Stimulated activated CD4-positive, alpha-beta T cell treated with anti-CD3 and anti-CD28 coated beads, Interleukin-1b, Interleukin-23, amount 100 ng/mL, for 48 hours (primary cell): ENCODE measurements at places on chromosomes 3 and 15.

GRCh38 chr3:14921811-14922705 is 25.3 kb upstream of the NR2C2 start:
- no peak for DNase-seq

DNA sequence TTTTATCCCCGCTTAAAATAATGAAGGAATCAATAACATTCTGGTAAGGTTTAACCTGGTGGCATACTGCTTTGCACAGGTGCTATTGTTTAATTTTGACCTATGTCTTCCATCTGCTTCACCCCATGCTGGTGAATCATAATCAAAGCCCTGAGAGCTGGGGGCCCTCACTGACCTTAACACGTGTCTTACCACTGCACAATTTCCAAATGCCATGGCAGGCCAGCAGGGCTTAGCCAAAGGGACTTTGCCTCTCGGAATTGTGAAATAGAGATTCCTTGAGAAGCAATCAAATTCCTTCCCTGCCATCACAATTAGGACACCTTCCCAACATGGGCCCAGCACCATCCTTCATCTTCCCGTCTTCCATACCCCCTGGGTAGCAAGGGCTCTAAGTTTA is 242.6 kb upstream of the THBS1 start:
- no peak for DNase-seq

DNA sequence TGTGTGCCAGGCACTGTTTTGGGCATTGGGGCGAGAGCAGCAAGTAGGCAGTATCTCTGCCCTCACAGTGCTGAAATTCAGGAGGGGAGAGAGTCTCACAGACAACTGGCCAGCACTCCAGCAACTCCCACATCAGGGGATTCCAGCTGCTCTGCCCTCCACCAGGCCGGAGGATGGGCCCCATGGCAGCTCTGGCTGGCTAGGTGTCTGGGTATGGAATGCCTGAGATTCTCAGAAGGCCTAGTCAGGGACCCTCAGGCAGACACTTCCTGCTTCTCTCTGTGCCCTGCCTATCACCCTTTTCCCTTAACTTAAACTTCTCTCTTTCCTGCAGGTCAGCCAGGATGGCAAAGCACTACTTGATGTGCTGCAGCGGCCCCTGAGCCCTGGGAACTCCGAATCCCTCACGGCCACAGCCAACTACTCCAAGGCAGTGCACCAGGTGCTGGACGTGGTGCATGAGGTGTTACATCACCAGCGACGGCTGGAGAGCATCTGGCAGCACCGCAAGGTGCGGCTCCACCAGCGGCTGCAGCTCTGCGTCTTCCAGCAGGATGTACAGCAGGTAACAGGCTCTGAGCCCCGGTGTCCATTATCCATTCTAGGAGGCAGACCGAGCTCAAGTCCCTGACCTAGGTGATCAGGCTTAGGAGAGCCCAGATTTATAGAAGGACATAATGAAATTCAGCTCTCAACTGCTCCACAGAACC is 342.2 kb upstream of the ROPN1 start:
- DNase-seq = no peak

DNA sequence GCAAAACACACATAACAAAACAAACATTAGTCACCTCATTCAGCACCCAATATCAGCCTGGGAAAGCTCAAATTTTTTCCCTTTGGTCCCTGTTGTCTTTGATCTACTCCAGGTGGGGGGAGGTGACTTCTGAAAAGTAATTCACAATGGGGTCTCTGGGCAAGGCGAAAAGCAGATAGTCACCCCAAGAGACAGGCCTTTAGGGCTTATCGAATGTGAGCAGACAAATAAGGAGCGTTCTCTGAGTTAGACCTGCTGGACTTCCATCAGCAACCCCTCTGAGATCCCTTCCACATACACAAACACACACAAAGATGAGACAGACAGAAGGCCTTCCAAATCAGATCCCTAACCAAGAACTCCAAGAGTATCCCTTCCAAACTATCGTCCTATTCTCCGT is 171.0 kb upstream of the SMAD3 start:
- DNase-seq = no peak

- no peak for DNase-seq
These were observed 470.4 kb upstream of the ROBO1 start for GRCh38 chr3:80238152-80238551.

- DNase-seq = no peak
These were observed 8.7 kb downstream of the ZBTB47 start for GRCh38 chr3:42662037-42662812.

- DNase-seq = no peak
These were observed 38.6 kb upstream of the HES1 start for GRCh38 chr3:194097141-194097882.

- no peak for DNase-seq
These were observed 390.3 kb downstream of the GABRB3 start for GRCh38 chr15:26382444-26383072.

GRCh38 chr3:72629191-72629631 is 219.0 kb downstream of the SHQ1 start:
- DNase-seq = no peak

DNA sequence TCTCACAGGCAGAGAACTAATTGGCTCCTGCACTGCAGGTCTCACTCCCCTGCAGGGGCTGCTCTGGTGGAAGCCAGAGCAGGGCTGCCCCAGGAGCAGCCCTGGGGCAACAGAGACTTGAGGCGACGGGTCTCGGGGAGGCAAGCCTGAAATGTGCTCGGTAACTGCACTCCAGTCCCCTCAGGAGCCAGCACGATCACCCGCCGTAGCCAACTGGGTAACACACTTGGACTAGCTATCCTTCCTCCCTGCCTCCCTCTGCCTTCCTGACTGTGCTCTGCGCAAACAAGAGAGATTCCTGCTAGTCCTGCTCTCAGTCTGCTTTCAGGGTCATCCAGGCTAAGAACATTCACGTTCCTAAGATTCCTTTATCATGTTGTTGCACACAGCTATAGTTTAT is 140.7 kb upstream of the NSMCE3 start:
- DNase-seq = no peak

- peak; percentile 55 for DNase-seq
These were observed 144.4 kb downstream of the DNAJB8 start for GRCh38 chr3:128322030-128323022.

DNA sequence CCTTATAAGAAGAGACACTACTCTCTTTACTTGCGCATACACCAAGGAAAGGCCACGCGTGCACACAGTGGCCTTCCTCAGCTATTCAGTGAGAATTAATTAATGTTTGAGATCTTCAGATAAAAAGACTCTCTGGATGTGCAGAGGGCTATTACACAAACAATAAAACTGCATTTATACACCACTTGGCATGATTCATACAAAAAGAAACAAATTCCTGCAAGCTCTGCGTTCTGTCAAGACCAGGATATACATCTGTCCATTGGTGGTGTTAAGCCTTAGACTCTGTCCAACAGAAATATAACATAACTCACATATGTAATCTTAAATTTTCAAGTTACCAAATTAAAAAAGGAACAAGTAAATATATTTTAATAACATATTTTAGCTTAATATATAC is 55.2 kb upstream of the TSC22D2 start:
- no peak for DNase-seq

- no peak for DNase-seq
These were observed 2.2 kb downstream of the POLG start for GRCh38 chr15:89332446-89332845.

- DNase-seq = no peak
These were observed 11.6 kb downstream of the TSEN2 start for GRCh38 chr3:12495749-12496452.

DNA sequence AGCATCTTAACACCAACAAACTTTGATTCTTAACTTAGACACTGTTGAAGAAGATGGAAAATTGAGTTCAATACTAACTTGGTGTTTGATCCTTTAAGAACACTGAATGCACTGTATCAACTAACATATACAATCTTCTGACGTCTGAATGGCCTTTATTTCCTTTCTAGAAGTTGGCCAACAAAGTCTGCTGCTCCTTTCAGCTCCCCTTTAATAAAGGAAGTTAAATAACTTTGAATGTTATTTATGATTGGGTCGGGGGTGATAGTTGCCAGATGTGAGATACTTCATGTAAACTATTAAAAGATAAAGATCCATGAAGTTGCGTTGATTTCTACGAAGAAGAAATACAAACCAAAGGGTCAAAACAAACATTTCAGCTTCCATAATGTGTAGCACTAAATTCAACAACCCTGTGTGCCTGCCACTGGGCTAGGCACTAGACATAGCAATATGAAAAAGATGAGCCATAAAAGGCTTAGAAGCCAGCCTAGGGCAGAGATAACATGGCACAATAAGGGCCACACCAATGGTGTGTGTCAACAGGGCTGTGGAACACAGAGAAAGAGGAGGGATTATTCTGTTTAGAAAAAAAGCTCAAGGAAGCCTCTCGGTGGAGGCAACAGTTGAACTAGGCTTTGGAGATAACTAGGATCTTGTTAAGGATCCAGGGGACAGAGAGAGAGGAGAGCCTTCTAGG is 337.8 kb downstream of the MECOM start:
- no peak for DNase-seq

DNA sequence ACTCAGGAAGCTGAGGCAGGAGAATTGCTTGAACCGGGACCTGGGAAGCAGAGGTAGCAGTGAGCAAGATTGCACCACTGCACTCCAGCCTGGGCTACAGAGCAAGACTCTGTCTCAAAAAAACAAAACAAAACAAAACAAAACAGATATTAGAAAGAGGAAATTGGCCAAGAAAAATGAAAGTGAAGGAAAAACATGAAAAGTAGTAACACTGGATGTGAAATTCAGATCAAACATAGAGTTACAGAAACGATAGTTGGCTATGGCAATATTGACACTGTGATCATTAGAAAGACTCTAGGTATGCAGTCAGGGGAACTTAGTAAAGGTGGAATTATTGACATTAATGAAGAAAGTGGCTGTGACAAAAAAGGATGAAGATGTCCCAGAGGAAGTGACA is 13.2 kb upstream of the TIPARP start:
- no peak for DNase-seq

GRCh38 chr3:4817128-4817527 is 162.1 kb upstream of the BHLHE40 start:
- no peak for DNase-seq

DNA sequence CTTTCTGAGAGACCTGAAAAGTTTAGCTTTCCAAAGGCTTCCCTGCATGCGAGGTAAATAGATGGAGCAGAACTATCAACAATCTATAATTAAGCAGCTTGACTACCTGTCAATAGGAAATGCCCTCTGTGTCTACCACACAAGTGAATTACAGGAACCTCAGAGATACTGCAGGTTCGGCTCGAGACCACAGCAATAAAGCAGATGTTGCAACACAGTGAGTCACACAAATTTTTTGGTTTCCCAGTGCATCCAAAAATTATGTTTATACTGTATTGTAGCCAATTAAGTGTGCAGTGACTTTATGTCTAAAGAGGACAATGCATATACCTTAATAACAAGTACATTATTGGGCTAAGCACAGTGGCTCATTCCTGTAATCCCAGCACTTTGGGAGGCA is 252.0 kb downstream of the UBE2E2 start:
- DNase-seq = no peak

DNA sequence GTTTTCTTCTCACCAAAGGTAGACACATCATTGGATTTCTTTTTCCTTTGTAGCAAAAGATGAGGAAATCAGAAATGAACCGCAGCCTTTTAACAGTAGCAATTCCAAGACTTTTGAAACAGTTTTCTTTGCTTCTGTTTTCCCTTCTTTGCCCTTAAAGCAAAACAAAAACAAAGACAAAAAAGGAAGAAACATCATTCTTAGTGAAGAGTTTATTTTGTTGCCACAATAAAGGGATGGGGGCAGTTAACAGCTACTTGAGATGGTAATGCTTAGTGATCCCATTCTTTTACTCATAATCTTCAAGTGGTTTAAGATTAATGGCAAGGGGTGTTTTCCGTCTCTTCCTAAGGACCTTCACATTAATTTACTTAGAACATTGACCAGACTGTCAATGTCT is 218.8 kb downstream of the MEIS2 start:
- no peak for DNase-seq

DNA sequence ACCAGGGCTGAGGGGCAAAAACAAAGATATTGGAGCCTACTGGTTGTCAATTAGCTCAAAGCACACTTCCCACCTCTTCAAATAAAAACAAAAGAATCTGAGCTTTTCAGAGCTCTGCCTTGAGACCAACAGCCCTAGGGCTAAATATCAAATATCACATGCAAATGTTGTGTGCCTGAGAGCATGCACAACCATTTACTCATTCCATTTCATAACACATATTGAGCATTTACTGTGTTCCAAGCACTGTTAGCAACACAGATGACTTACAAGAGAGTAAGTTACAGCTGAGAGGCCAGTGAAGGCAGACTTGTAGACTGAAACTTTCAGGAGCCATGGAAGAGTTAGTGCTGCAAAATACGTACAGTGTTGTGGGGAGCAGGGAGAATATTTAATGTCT is 222.4 kb downstream of the CPNE4 start:
- DNase-seq = no peak

- DNase-seq = no peak
These were observed 199.7 kb downstream of the AKAP13 start for GRCh38 chr15:85579957-85580694.

DNA sequence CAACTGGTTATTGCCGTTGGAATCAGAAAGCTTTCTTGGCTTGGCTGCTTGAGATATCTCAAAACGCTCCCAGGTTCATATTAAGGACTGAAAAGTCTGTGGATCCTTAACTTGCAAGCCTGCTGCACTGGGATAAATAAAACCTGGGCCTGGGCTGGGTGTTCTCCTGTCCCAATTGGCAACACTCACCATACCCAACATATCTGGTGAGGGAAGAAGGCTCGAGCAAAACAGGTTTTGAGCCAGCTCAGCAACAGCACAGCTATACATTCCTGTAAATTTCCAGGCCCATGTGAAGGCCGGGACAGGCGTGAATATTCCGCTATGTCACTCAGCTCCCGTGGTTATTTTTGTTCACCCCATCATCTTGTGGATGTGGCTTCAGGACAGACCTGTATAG is 169.0 kb upstream of the BCL6 start:
- no peak for DNase-seq

DNA sequence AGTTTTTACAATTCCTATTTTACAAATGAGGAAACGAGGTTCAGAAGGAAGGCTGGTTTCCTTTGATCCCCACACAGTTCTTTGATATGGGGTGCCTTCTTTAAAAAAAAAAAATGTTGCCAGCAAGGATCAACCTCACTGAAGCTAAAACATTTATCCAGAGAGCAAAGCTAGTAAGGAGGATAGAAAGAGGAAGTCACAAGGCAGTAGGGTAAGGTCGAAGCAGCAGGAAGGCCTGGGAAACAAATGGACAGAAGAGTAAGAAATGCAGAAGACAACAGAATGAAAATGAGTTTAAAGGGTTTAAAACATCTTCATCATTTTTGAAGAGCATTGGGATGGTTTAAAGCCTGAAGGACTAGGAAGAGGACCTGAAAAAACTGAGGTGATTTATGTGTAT is 30.6 kb upstream of the CP start:
- no peak for DNase-seq

GRCh38 chr3:194140520-194141414 is 4.8 kb downstream of the HES1 start:
- DNase-seq = peak; percentile 28
